ENCODE measurements at places on chromosomes 5 and 9.

- DNase-seq, result no peak
Observed at GRCh38 chr5:139837711-139838380, 42.2 kb downstream of the PSD2 start.

DNA sequence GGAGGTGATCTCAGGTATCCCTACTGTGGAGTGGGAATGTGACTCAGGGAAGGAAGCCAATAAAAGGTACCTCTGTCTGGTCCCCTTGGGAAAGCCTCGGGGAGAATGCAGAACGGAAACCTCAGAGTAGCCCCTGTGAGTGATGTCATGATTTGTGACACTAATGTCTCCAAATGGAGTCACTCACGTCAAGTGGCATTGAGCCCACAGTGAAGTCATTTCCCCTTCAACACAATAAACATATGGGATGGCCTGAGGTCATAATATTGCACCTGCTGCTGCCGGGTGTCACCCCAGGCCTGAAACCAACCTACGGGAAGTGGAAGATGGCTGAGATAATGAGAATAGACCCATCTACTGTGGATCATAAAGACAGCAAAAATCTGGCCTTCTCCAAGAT lies 75.9 kb upstream of the GOLM1 start:
- no peak for DNase-seq

DNA sequence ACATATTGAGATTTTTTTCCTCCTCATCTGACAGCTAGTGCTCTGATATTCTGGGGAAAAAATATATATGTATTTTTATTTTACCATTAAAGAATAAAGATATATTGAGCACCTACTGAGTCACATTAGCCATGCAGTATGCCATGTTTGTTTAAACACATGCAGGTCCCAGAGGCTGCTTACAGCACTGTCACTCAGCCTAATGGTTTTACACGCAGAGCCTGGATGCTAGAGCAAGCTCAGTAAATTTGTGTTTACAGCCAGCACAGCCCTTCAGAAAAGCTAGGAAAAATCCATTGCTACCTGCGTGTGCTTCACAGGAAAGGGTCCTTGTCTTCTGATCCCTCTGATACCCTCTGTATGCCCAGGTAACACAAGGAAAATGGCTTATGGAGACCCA lies 146.2 kb downstream of the SEMA6A start:
- DNase-seq, result no peak

- DNase-seq, result no peak
Observed at GRCh38 chr5:180006141-180006540, 65.4 kb downstream of the RNF130 start.

- no peak for DNase-seq
Observed at GRCh38 chr5:26482076-26482809, 556.1 kb downstream of the CDH9 start.

DNA sequence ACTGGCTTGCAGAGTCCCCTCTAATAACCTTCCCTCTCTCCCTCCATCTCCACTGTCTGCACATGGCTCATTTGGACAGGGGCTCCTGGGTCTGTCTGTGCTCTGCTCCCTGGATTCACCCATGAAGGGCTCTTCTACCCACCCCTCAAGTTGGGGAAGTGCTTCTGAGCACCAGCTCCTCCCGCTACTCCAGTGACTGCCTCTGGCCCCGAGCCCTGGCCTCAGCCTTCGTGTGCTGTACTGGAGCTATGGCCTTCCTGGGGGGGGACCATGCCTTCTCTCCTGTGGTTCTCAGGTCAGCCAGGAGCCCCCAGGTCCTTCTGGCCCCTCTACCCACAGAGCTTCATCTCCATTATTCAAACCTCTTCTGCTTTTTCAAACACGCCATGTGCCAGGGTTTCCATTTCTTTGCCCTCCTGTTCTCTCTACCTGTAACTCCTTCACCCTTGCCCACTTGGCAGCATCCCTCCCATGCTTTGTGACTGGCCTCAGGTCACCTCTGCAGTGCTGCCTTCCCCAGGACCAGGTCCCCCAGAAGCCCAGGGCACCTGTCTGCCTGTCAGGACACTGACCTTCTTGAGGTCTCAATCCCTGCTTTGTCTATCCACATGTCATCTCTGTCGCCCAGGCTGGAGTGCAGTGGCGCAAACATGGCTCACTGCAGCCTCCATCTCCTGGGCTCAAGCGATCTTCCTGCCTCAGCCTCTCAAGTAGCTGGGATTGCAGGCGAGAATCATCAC lies 9.5 kb downstream of the SH3PXD2B start:
- DNase-seq, result no peak

GRCh38 chr5:141681695-141682641 lies at the start of gene ARAP3:
ARAP3 (minus strand) TSS chr5:141682230; CDS start chr5:141680486, 1,744 bp downstream.
- DNase-seq, result no peak

DNA sequence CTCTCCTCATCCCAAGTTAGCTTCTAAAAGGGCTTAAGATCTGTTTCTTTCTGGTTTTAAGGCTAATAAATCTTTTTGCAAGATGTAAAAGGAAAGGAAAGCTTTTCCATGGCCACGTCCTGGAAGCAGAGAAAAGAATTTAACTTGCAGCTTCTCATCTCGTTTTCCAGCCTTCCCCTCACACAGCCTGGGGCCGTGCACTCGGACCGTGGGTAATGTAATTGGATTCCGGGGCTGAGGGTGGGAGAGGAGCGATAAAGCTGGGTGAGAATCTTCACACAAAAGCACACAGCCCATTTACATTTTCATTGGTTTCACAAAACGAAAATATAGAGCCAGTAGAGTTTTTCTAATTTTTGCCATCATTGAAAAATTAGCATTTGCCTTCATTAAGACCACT lies 91.2 kb downstream of the IRX2 start:
- DNase-seq, result no peak

DNA sequence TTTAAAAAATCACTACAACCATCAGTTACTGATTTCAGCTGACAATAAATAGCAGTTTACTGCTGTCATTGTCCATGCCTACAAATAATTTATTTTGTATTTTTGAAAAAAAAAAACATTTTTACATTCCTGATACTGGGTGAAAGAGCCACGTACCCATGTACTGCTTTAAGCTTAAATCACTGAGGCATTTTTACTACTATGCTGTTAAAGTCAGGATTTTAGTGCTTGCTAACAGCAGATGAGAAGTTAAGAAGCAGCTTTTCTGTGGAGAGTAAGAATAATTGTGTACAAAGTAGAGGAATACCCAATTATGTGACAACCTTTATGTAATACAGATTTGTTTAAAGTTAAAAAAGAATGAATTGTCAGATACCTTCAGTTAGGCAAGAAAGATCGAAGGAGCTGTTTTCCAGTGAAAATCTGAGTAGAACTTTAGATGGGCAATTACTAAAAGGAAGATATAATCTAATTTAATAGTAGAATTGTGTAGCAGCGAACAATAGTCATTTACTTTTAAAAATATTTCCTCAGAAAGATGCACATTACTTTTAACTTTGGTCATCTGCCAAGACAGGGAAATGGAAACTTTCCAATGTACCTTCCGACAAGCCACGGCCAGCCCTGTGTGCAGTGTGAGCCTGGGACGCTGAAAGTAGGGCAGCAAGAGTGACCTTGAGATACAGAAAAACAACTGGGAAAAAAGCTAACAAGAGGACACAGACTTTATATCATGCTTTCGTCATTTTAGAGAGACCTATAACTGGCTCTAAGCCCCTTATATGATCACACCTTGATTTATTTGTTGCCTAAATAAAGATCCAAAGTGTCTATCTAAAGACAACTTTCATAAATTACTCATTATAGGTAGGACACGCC lies 39.9 kb downstream of the RHOBTB3 start:
- DNase-seq, result no peak

- DNase-seq, result no peak
Observed at GRCh38 chr5:148794729-148795561, 31.5 kb upstream of the ADRB2 start.

GRCh38 chr5:143674469-143674786 lies 137.5 kb upstream of the HMHB1 start:
- DNase-seq, result no peak

DNA sequence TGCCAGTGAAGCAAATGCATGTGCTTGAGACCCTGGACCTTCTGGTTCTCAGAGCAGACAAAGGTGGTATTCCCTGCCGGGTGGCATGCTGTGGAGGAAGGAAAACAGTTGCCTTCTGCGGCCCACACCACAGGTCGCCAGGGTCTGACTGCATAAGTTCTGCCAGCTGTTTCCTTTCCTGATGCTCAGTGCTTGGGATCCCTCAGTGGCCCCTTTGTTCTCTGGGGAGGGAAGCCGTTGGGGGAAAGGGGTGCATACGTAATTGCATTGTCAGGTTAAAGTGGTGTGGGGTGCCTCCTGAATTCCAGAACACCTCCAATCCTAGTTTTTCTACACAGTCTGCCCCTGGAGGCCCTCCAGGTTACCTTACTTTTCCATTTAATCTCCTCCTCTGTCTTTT lies 43.1 kb upstream of the SLC2A8 start:
- no peak for DNase-seq

DNA sequence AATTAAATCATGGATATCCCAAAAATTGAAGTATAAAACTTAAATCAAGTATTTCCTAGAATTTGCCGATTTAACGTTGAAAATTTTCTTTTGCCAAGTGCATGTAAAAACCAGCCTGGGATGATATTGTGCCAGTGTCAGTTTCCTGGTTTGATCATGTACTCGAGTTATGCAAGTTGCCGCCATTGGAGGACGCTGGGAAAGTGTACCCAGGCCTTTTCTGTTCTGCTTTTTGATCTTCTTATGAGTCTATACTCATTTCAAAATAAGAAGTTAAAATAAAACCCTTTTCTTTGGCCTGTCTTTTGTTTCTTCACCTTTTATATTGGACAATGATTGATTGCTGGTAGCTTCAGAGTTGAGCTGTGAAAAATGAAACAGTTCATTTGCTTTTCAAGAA lies 93.1 kb upstream of the NFIL3 start:
- DNase-seq, result no peak

All from activated CD4-positive, alpha-beta T cell treated with anti-CD3 and anti-CD28 coated beads, Interleukin-2, amount 50 U/mL, for 24 hours (primary cell).